Endothelial cell of coronary artery (primary cell): ENCODE measurements at places on chromosomes 1 and 21. TPM values are rescaled to one million over a fixed set of nuclear protein-coding genes. Genes with fewer than 3 reads are reported as not detected.

Gene TNFRSF14
- total RNA-seq = 18.9 and 24.1 TPM in 2 replicates

Gene RHCE
- total RNA-seq = 0.09 and 0.19 TPM in 2 replicates

Gene PDC
- total RNA-seq = not detected in 2 replicates

Gene OR10K1
- total RNA-seq = not detected in 2 replicates

Gene KCNE2
- not detected in 2 replicates for total RNA-seq

Gene ALPL
- under 0.01 and 1.5 TPM in 2 replicates for total RNA-seq

Gene MAP3K7CL
- total RNA-seq = 2.9 and 4.7 TPM in 2 replicates

Gene OR2G6
- total RNA-seq = not detected in 2 replicates

Gene SPRR2E
- not detected in 2 replicates for total RNA-seq

Gene PRAMEF27
- not detected in 2 replicates for total RNA-seq

Gene PCP4
- not detected in 2 replicates for total RNA-seq

Gene RPTN
- total RNA-seq = 0.19 TPM in 1 of 2 replicates, not detected in the other

Gene EPHA2
- total RNA-seq = 110 and 142 TPM in 2 replicates

Gene ITLN2
- total RNA-seq = 0.18 and 1.3 TPM in 2 replicates

Gene KRTAP7-1
- not detected in 2 replicates for total RNA-seq

Gene MSH4
- 0.18 and 0.28 TPM in 2 replicates for total RNA-seq

Gene ZNF593OS
- total RNA-seq = 0.09 TPM in 1 of 2 replicates, not detected in the other

Gene CD247
- 0.09 TPM in 2 replicates for total RNA-seq

Gene AJAP1
- not detected in 2 replicates for total RNA-seq

Gene DMAP1
- total RNA-seq = 22.0 and 25.9 TPM in 2 replicates

Gene KCNE1
- 0.09 and 0.18 TPM in 2 replicates for total RNA-seq

Gene KIF17
- 0.54 and 1.4 TPM in 2 replicates for total RNA-seq

Gene RAB7B
- 0.09 and 0.47 TPM in 2 replicates for total RNA-seq

Gene USH2A
- not detected in 2 replicates for total RNA-seq

Gene TTC39A
- 0.81 and 0.85 TPM in 2 replicates for total RNA-seq

Gene HSPB7
- 0.38 TPM in 1 of 2 replicates, not detected in the other for total RNA-seq

Gene S100A3
- 1.3 and 3.2 TPM in 2 replicates for total RNA-seq

Gene TSSK3
- 0.18 and 0.19 TPM in 2 replicates for total RNA-seq

Gene FAM163A
- 0.09 TPM in 2 replicates for total RNA-seq

Gene MAN1C1
- total RNA-seq = 0.18 and 0.19 TPM in 2 replicates

Gene SERINC2
- total RNA-seq = 1.8 and 3.6 TPM in 2 replicates
